OCI-M1 (cell line): ENCODE measurements at places on chromosomes 4 and X.

GRCh38 chr4:6346373-6347110, 76.9 kb downstream of the WFS1 start:
- no peak for DNase-seq

GRCh38 chr4:79687006-79687405, 279.0 kb upstream of the GK2 start:
- no peak for DNase-seq

GRCh38 chr4:164381859-164382258, 372.1 kb upstream of the SMIM31 start:
- no peak for DNase-seq

GRCh38 chr4:173270312-173271027, 63.7 kb downstream of the HMGB2 start:
- no peak for DNase-seq

DNA sequence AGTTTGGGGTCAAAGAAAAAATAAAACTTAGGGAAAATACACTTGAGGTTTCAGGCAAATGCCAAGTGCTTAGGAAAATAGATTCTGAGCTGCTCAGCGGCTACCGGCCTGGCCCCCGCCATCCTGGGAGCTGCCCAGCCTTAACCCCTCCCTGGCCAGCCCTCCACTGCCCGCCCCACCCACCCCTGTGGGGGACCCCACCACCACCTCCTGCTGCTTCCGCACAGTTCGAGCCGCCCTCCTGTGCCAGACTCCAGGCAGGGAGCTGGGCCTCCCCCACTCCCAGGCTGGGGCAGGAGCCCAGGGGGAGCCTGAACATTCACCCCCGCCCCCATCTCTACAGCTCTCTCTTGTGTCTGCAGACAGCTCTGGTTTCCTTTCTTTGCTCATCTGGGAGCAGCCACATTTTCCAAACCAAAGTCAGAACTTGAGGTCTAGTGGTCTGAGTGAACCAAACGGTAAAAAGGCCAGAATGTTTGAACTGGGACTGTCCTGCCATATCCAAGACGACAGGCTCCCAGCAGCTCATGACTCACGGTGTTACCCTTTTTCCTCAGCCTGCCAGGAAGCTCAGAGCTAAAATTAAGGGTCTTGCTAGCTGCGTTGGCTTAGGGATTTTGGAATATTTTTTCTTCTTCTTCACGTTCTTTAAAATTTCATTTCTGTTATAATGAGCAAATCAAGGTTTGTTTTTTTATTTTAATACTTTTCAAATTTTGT, 4.7 kb upstream of the FGFR3 start:
- DNase-seq, result no peak

- DNase-seq, result no peak
Observed at GRCh38 chr4:146338512-146338911, 124.2 kb downstream of the REELD1 start.

DNA sequence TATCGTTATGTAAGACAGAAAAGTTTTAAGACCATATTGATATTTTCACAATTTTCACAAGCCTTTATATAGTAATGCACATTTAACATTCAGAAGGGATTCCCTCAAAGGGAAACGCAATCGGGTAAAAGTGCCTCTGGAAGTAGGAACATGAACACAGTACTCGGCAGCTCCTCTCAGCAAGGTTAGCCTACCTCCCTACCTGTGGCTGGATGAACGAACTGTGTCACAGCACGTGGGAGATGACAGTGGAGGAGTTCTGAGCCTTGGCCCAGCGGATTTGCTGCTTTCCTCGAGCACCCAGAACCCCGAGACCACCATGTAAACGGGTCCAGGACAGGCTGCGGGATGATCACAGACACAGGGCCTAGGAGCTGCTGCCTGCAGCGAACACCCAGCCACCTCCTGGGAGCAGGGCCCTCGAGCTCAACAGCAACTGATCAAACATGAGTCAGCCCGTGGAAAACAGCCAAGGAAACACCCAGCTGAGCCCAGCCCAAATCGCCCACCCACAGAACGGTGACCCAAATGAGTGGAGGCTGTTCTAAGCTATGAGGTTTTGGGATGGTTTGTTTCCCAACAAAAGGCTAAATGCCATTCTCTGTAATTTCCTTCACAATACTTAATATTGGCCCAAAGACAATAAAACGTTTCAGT, 30.4 kb downstream of the FAT1 start:
- no peak for DNase-seq

GRCh38 chr4:67604749-67605148, 46.2 kb downstream of the STAP1 start:
- no peak for DNase-seq

DNA sequence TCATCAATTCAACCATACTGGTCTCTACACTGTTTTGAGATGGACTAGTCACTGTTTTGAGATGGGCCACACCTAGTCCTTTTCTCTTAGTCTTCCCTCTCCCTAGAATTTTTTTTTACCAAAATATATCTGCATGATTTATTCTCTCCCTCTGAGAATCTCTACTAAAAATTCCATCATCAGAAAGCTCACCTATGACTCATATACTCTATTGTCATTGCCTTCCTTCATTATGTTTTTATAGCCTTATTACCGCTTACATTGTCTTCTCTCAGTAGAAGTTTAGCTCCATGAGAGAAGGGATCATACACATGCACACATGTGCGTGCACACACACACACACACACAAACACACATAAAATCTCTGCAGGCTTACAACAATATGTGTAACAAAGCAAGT, 303.6 kb downstream of the PCDH10 start:
- DNase-seq, result no peak

DNA sequence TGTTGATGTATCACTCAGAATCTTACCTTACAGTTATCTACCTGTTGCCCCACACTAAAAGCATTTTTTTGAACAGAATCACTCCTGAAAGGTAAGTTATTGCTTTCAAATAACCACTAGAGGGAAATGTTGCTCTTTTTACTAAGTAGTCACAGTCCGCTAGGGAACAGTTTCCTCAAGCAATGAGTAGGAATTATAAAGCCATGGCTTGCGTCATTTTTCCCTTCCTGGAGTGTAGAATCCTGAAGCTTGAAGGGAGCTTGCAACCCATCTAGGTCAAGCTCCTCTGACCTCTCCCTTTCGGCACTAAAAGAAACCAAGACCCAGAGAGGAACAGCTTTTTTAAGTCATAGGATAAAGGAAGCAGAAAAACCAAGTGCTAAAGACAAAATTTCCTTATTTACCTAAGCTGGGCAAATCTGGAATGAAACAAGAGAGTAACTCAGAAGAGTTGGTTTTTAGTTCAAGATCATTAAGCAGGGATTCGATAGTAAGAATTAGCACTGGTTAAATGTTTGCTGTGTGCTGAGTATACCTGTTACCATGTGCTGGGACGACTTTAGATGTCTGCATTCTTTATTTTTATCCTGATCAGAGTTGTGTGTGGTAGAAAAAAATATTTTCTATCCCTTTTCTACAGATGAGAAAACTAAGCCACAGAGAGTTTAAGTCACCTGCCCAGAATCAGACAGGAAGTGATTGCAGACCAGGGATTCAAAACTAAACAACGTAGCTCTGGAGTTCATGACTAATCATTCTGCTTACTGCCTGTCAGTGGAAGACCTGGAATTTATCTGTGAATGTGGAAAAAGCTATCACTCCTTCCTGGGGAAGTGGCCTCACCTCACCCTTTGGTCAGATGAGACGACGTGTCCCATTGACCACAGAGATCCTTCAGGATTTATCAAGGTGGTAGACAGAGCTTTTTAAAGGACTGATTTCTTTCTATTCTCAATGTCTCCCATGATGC, 631.5 kb downstream of the RAB28 start:
- DNase-seq, result peak; percentile 69
